ENCODE measurements at places on chromosomes 16 and 17. TPM values are rescaled to one million over a fixed set of nuclear protein-coding genes. Genes with fewer than 3 reads are reported as not detected.
A peak's percentile ranks its signal among the peaks of the same experiment; 100 is the strongest.

The IRX3 gene
- 8.4 TPM for polyA plus RNA-seq

The CFAP119 gene
- 2.3 TPM for polyA plus RNA-seq

The BRICD5 gene
- polyA plus RNA-seq = 3.2 TPM

The MC1R gene
- 3.9 TPM for polyA plus RNA-seq

The ALDH3A1 gene
- polyA plus RNA-seq = not detected

The AOC3 gene
- 14.4 TPM for polyA plus RNA-seq

The ABCC12 gene
- polyA plus RNA-seq = 0.29 TPM

The CEMP1 gene
- polyA plus RNA-seq = 1.9 TPM

The TBC1D3B gene
- polyA plus RNA-seq = 7.0 TPM

The CHRNE gene
- polyA plus RNA-seq = 1.4 TPM

The HCRT gene
- not detected for polyA plus RNA-seq

The TP53TG3F gene
- not detected for polyA plus RNA-seq

DNA sequence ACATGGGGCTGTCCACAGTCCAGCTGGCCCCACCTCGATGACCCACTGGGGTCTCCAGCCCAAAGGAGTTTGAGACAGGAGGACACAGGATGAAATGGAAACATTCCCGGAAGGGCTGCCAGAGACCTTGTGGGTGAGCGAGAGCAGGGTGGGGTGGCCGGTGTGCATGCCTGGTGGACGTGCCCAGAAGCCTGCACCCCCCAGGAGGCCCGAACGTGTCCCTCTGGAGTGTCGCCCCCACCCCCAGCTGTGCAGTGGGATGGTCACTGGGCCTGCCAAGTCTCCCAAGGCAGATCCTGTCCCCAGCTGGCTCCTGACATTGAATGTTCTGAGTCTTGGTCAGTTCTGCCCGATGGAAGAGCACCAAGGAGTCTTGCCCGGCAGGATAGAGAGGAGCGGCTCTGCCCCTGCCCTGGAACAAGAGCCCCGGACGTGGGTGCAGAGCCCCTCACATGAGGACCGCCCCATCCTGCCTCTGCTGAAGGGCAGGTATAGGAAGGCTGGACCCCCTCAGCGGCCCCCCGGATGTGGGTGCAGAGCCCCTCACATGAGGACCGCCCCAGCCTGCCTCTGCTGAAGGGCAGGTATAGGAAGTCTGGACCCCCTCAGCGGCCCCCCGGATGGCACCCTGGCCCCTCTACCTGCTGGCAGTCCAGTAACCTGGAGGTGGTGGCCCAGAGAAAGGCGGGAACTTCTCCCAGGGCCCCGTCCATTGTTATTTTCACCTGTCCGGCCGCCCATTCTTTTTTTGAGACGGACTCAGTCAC lies 3.1 kb upstream of the CAPN15 start:
- no peak for DNase-seq

DNA sequence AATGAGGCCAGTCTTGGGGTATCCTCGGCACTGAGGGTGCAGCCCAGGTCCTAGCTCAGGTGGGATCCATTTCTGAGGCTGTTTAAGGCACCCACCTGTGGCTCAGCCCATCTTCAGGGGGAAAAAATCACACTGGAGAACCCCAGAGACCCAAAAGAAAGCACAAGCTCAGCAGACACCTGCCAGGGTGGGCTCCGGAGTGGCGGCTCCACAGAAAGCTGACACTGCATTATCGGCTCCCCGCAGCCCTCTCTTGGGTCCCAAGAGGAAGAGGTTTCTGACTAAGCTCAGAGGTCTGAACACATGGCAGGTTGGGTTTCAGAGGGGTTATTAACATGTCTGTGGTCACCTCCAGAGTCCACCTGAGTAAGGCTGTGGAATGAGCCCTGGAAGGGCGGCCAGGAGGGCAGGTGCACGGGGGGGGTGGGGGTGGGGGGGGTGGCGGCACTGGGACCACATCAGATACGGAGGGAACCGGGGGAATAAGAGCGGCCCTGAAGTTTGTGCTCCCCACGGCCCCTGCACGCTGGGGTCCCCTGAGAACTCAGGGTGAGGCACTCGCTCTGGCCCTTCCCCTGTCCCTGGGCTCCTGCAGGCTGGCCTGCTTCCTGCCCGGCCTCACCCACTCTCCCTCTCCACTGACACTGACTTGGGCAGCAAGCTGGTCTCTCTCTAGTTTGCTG lies 79.5 kb downstream of the TIMM22 start:
- no peak for DNase-seq

- DNase-seq = no peak
Observed at GRCh38 chr17:67421869-67422273, 44.8 kb downstream of the PITPNC1 start.

- no peak for DNase-seq
Observed at GRCh38 chr17:7705269-7706255, 560 bp downstream of the EFNB3 start.

- no peak for DNase-seq
Observed at GRCh38 chr16:13779676-13780075, 140.3 kb upstream of the ERCC4 start.

DNA sequence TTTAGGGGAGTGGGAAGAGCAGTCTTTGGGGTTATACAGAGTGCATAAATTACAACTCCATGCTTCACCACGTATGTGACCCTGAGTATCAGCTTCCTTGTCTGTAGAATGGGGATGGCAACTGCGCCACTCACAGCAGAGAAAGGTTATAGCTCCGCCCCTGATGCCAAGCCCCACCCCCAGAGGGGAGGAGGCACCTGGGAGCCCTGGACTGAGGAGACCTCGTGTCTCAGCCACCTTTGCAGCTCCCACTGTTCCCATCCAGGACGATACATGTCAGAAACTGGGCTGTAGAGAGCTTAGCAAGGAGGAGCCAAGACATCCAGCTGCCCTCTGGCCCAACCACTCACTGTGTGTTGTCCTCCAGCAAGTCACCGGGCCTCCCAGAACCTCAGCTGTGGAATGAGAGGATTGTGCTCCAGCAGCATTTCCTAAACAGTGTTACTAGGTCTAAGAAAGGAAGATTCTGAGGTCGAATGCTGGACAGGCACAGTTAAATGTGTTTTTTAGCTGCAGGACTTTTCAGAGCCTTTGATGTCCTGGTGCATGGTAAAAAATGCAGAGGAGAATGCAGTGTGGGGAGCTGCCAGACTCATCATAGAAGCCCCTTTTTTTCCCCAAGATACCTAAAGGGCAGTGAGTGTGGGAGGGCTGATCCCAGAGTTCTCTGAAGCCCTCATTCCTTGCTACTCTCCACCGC lies 49.4 kb downstream of the BEAN1 start:
- DNase-seq = no peak

- DNase-seq = peak; percentile 9
Observed at GRCh38 chr17:71900621-71901229, 220.1 kb upstream of the SOX9 start.

DNA sequence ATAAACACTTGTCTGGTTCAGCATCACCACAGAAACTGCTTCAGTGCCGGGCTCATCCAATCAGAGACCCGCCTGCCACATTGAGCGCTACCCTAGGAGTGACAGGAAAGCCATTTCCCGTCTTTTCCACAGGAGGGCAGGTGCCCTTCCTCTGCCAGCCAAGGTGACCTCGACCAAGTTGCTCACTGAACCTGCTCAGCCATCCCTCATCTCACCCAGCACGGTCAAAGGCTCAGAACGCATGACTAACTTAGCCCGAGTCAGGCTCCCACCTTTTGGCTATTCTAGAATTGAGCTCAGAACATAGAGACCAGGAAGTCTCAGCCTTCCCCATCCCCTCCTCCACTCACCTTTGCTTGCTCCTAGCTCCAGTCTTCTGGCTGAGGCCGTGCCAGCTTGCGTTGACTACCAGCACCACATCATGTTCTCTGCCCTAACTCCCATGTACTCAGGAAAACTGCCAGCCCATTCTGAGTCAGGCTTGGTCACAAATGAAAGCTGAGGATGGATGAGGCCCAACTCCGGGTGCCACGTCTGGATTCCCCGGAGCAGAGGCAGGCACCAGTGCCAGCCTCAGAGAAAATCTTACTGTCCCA lies 15.6 kb downstream of the MRPS23 start:
- no peak for DNase-seq

DNA sequence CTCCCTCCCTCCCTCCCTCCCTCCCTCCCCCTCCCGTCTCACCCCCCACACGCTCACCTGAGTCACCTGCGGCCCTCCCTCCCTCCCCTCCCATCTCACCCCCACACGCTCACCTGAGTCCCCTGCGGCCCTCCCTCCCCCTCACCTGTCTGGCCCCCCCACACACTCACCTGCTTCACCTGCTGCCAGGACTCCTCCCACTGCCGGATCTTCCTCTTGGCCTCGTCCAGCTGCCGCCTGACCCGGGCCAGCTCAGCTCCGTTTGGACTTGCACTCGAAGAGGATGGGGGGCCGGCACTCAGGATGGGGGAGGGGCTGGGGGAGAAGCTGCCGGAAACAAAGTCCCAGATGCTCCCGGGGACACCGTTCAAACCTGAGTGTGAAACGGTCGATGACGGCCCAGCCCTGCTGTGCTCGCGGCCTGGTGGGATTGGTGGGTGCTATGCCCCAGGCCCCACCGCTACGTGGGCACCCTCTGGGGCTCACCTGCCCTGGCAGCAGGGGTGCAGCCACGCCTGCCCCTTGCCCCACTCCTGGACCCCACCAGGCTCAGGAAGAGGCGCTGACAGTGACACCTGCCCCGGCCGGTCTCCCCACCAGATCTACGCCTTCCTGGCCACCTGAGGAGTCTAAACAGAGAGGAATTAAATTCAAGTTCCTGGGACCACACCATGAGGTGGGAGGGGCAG lies 15.9 kb downstream of the GNPTG start:
- DNase-seq = no peak

DNA sequence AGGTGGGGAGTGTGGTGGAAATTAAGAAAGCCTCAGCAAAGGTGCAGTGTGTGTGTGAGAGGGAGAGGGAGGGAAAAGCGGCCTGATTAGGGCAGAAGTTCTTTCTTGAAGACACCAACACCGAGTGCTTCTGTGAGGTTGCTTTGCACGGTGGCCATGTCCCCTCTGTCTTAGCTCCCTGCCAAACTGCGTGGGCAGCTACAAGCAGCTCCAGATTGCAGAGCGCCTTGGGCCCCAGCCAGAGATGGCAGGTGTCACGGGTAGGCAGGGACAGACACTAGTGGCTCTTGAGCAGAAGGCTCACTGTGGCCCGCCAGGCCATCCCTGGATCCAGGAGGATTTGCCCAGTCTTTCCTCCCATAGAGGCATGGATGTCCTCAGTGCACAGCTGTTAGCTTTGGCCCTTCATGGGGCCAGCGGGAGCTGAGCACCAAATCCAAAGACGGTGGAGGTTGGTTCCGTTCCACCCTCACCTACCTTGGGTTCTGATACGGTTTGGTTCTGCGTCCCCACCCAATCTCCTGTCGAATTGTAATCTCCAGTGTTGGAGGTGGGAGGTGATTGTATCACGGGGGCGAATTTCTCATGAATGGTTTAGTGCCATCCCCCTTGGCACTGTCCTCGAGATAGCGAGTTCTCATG lies 21.4 kb downstream of the KIAA0513 start:
- no peak for DNase-seq

- DNase-seq = no peak
Observed at GRCh38 chr17:50818921-50819657, 16.3 kb upstream of the WFIKKN2 start.

DNA sequence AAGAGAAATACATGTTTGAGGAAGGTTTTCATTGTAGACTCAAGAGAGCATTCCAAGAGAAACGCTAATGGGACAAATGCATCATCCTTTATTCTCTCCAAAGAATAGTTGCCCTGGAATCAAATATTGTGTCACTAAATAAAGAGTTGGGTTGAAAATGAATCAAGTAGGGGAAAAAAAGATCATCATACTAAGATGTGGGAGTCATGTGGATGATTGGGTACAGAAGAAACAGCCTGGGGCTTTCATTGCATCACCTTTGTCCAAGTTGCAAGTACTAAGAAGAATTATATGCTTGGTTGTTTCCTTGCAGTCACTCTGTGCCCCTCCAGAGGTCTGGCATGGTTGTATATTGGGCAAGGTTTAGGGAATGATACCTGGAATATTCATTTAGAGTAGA lies 658.9 kb downstream of the TOX3 start:
- DNase-seq = no peak

DNA sequence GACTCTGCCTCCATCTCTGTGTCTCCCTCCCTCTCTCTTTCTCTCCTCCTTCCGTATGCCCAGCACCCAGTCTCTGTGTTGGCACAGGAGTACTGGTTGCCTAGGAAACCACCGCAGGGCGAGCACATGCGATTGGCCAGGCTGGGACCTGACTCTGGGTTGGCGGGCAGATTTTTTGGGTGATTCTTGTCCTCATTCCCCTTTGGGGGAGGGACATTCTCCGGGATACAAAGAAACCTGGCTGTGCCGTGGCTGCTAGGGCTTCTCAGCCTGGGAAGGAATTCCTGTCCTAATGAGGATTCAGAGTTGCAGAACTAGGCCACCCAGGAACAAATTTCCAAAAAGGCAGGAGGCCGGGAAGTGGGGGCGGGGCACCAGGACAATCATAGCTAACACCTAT lies 168.9 kb downstream of the SHISA9 start:
- no peak for DNase-seq

DNA sequence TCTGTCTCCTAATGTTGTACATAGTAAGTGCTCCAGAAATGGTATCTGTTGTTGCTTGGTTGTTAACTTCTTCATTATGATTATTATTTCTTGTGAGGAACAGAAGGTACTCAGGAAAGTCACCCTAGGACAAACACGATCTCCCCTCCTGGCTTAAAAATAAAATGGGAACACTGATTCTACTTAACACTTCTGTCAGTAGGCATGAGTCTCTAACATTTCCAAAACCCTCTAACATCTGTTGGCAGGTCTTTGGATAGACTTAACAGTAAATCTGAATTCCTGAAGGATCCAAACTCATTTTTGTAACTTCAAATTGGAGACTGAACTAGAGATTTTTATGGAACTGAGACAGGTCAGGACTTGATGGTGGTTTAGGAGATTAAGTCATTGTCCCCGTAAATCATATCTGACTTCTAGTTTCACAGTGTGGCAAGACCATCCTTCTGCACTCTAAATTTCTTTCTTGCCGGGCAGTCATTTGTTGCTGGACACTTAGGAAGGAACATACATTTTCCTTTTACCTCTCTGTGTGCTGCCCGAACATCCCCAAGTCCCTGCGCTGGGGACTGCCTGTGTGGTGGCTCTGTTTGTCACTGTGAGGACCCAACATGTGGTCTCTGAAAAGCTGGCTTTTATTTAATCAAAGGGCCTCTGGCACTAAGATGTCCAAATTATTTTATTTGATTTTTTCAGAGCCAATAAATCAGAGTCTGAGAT lies 149.9 kb downstream of the NPIPB5 start:
- DNase-seq = no peak

DNA sequence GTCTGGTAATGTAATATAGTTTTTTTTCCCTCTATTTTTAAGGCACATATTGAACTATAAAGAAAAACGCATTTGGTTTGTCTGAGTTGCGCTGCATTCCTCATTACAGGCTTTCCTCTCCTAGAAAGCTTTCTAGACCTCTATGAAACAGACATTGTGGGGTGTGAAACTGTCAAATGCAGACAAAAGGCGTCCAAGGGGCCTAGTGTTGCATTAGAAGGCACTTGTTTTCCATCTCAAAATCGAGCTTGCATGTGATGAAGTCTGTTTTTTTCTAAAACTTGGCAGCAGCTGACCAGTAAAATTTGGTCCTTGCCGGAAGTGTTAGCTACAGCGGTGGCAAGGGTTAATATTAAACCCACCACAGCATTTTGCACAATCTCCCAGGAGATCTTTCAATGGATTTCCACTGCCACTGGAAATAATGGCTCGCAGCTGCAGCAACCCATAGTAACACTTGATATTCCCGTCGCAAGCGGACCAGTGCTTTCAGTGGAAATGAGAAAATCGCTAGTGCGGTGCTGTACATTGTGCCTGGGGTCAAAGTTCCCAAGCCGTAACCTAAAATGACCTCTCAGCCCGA lies 602.6 kb downstream of the KCNJ2 start:
- DNase-seq = no peak

GRCh38 chr16:24052329-24053098 lies 203.6 kb upstream of the CACNG3 start:
- DNase-seq = no peak

Measured in muscle of arm (tissue), 14 donors.